ENCODE measurements at places on chromosomes 5 and 9.

DNA sequence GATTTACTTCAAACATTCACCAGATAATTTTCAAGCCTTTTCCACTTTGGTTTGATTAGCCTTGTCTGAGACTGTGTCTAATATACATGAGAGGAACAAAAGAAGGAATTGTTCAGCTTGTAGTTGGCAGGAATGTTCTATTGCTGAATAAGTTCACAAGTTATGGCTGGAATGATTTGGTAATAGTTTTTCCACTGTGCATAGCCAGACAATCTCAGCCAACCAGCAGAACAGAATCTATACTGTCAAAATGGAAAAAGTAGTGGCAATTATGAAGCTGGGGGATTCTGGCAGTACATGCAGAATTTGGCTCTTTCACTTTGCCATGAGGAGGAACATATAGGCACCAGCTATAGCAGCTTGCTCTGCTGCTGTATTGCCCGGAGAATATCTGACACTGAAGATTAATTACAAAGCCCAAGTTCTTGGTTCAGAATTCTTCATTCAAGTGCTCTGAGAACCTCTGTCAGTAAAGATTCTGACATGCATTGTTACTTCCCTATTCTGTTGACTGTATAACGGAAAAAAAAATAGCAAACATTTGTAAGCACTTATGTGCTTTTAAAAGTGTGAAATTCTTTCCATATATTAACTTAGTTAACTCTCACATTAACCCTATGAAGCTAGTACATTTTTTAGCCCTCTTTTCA, 150.6 kb downstream of the PRR16 start:
- DNase-seq = no peak

- no peak for DNase-seq
Measured at GRCh38 chr5:168974082-168974481, 326.9 kb downstream of the SLIT3 start.

- no peak for DNase-seq
Measured at GRCh38 chr5:4079831-4080230, 484.2 kb downstream of the IRX1 start.

GRCh38 chr5:139768807-139769465, 26.7 kb upstream of the PSD2 start:
- no peak for DNase-seq

DNA sequence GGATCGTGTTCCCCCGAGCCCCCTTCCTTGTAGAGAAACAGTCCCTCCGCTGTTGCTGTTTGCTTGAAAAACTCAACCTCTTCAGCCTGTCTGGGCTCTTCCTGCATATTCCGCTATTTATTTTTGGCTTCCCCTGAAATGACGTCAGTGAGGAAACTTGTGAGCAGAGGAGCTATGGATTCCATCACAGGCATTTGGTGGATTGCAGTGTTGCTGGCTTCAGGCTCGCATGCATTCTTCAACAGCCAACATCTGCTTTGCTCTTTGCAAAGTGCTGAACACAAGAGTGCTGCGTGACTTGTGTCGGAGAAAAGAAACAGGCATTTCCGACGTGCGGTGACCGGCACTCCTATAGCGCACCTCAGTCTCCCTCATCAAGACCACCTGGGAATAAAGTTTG, 232.7 kb downstream of the RFK start:
- no peak for DNase-seq
